ENCODE measurements at places on chromosomes 4 and X.

DNA sequence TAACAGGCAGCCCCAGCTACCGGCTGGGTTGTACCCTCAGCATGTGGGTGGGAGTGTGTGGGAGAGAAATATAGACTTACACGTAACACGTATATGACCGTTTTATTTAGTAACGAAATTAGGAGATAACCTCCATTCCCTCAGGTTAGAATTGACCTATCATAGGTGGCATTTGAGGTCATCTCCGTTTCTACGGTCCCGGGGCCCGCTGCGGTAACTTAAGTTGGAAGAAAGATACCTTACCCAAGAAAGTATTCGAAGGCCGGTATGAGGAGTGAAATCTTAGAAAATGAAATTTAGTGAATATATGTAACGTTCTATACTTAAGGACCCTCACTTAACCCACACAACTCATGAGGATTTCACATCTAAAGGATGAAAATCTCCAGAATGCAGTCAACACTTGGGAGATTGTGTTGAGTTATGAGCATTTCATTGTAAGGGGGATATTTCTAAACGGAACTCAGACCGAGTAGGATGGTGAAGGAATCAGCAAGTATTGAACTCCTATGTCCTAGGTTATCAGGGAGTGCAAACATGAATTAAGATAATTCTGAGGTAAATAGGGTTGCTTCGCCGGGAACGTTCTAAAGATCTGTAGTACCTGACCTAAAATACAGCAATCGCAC lies 891 bp downstream of the CISD2 start:
- no peak for DNase-seq

DNA sequence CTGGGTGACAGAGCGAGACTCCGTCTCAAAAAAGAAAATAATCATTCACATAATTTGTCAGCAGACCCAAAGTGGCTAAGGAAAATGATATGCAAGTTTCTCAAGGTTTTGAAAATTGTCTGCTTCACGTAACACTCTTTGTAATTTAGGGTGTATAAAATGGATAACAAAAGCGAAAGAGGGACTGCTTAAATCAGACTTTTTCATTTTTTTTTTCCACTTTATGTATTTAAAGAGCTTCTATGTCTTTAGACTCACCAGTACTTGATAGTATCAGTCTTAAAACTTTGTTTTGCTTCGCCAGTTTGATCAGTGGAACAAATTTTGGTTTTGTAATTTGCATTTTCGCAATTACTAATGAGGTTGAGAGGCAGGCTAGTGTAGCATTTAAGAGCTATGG lies 34.6 kb downstream of the USP9X start:
- DNase-seq, result no peak

DNA sequence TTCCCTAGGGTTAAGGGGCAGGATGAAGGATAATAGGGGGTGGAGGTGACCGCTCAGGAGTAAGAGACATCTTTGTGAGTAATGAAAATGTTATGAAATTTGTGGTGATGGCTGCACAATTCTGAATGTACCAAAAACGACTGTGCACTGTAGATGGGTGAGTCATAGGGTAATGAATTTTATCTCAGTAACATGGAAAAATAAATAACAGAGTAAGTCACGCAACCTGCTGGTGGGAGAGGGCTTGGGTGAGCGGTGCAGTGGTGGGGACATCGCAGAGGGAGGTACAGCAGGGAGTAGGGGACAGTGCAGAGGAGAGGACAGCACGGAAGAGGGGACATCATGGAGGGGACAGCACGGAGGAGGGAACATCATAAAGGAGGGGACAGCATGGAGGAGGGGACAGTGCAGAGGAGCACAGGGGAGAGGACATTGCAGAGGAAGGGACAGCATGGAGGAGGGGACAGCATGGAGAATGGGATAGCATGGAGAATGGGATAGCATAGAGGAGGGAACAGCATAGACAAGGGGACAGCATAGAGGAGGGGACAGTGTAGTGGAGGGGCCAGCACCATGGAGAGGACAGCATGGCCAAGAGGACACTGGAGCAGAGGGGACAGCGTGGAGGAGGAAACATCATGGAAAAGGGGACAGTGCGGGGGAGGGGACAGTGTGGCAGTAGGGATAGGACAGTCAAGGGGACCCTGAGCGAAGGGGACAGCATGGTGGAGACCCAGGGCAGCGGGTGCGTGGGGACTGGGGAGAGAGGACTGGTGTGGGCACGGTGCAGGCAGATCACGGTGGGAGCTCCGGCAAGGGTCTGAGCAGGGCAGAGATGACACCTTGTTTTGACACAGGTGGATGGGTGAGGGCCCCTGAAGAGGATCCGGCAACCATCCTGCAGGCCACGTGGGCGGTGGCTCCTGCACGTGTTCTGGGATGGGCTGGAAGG lies 68.5 kb upstream of the MXD4 start:
- DNase-seq, result no peak

- no peak for DNase-seq
These were observed 208.7 kb upstream of the KLF3 start for GRCh38 chr4:38455092-38455862.

DNA sequence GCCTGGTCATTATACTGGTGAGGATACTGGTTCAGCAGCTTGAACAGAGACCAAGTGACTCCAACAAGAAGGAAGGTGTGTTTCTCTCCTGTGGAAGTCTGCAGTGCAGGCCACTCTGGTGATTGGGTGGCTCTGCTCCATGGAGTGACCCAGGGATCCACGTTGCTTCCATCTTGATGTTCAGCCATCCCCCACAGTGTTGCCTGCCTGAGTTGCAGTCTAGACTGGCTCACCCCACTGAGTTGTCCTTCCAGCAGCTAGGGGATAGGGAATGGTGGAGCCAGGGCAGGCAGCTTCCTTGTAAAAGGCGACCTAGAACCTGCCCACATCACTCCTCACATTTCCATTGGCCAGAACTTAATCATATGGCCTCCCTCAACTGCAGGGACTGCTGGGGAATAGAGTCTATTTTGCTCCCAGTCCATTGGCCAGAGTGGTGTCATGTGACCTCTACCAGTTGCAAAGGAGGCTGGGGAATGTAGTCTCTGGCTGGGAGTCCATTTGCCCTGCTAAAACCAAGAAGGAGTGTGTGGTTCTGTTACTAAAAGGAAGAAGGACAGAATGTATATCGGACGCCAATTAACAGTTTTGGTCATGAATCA lies 8.0 kb downstream of the MAN2B2 start:
- DNase-seq, result no peak

DNA sequence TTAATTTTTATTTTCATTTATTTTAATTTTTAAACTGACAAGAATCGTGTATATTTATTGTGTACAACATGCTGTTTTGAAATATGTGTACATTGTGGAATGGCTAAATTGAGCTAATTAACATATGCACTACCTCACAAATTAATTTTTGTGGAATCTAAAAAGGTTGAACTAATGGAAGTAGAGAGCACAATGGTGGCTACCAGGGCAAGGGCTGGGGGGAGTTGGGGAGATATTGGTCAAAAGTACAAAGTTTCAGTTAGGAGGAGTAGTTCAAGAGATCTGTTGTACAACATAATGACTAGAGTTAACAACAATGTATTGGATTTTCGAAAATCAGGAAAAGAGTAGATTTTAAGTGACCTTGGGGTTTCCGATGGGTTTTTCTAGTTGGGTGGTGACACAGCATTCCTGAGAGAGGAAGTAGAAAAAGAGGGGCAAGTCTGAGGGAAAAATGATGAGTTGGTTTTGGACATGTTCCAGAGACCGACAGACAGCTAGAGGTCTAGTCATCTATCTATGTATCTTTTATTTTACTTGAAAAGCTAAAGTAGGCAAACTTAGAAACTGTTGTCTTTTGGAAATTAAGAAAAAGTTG lies 23.2 kb downstream of the APOO start:
- DNase-seq, result no peak

DNA sequence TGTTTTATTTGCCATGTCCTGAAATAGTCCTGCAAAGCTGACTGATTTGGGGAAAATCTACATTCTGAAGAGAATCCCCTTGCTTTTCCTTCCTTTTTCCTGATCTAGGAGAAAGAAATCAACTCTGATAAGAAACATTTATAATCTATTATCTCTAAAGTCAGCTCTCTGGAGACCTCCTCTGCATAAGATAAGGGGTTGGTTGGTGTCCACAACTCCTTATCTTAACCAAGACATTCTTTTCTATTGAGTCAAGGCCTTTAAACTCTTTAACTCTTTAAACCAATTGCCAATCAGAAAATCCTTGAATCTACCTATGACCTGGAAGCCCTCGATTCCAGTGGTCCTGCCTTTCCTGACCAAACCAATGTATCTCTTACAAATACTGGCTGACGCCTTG lies 373.6 kb upstream of the RASGEF1B start:
- DNase-seq, result no peak

GRCh38 chrX:123728016-123728415 lies 4.8 kb downstream of the THOC2 start:
- DNase-seq, result no peak

GRCh38 chr4:156734965-156735895 lies 236.4 kb downstream of the PDGFC start:
- DNase-seq, result no peak

Data from NCI-H2107 (cell line).